ENCODE measurements at places on chromosomes 11 and 22. TPM values are rescaled to one million over a fixed set of nuclear protein-coding genes. Genes with fewer than 3 reads are reported as not detected.

Gene TMEM258
- 94.1 TPM for total RNA-seq

Gene HMBS
- 22.5 TPM for total RNA-seq

Gene OR5P2
- not detected for total RNA-seq

Gene MYO7A
- total RNA-seq, result 0.30 TPM

Gene CHRNA10
- total RNA-seq, result 0.23 TPM

Gene DUSP8
- 0.68 TPM for total RNA-seq

Gene ART1
- not detected for total RNA-seq

Gene OR8D1
- not detected for total RNA-seq

Gene BBOX1
- total RNA-seq, result not detected

Gene KCNJ1
- total RNA-seq, result 0.08 TPM

Gene MMP12
- not detected for total RNA-seq

Gene PGM2L1
- 1.7 TPM for total RNA-seq

Gene CABP4
- total RNA-seq, result not detected

Gene MS4A7
- not detected for total RNA-seq

Gene DDI1
- total RNA-seq, result not detected

Gene NUP98
- total RNA-seq, result 82.1 TPM

Gene OR56B1
- not detected for total RNA-seq

Gene KDELR3
- 16.6 TPM for total RNA-seq

Gene CHRDL2
- not detected for total RNA-seq

Gene HEPACAM
- total RNA-seq, result not detected

Gene GPHA2
- not detected for total RNA-seq

Gene GLYAT
- not detected for total RNA-seq

Gene CFL1
- 1,280 TPM for total RNA-seq

Gene BTBD10
- 49.7 TPM for total RNA-seq

Gene ANGPTL5
- total RNA-seq, result not detected

Gene TOMM22
- 109 TPM for total RNA-seq

Gene LGR4
- 30.8 TPM for total RNA-seq

Gene ARFIP2
- total RNA-seq, result 45.6 TPM

Gene JAML
- not detected for total RNA-seq

Gene DKK3
- total RNA-seq, result 315 TPM

Gene ZBTB16
- 0.08 TPM for total RNA-seq
